ENCODE measurements at places on chromosomes 5 and 9.

DNA sequence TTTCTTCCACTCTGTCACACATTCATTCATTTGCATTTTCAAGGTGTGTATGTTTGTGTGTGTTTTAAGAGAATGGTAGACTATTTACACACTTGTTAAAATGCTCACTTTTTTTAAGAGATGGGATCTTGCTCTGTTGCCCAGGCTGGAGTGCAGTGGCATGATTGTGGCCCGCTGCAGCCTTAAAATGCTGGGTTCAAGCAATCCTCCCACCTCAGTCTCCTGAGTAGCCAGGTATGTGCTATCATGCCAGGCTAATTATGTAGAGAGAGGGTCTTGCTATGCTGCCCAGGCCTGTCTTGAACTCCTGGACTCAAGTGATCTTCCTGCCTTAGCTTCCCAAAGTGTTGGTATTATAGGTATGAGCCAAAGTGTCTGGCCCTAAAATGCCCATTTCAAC lies 173.5 kb downstream of the PDE4D start:
- DNase-seq = no peak

GRCh38 chr9:2173170-2173569 lies 158.0 kb downstream of the SMARCA2 start:
- DNase-seq = no peak

DNA sequence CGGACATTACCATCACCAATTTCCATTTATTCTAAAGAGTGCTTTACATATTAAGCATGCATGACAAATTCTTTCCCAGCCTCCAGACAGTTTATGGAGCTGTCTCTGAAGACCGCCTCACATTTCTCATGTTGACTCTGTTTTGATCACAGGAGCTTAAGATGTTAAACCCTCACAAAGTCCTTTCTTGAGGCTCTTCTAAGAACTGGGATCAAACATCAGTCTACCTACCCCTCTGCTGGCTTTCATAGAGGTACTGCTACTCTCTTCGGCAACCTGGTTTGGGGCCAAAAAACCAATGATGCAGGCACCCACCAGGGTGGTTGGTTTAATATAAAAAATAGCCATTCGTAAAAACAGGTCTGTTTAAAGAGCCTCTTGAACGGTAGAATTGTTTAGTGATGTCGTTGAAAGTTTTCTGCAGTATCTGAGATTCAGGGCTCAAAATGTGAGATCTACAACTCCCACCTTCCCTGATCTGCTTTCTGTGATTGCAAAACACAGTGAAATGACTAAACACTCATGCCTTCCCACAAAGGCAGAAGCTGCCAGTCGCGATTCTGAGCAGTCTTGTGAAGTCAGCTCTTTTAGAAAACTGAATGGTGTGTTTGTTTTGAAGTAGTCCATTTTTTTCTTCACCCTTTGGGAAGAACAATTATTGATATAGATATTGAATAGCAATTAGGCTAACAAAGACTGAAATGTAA lies 3.5 kb downstream of the RXFP3 start:
- DNase-seq = no peak

DNA sequence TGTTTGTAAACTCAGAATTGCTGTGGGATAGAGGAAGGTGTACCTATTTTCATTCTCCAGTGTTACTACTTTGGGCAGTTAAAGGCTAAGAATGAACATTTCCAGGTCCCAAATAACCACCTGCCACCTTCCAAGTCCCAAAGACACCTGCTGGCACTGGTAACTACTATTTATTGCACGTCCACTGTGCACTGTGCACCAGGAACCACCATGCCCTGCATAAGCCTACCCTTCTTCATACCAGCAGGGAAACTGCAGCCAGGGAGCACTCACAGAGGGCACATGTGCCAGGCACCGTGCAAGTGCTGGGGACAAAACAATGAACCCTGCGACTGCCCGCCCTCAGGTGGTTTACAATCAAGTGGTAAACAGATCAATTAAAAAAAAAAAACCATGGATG lies 34.9 kb downstream of the RAPGEF1 start:
- no peak for DNase-seq

- DNase-seq = no peak
Measured at GRCh38 chr9:133202145-133202513, 6.9 kb downstream of the OBP2B start.

DNA sequence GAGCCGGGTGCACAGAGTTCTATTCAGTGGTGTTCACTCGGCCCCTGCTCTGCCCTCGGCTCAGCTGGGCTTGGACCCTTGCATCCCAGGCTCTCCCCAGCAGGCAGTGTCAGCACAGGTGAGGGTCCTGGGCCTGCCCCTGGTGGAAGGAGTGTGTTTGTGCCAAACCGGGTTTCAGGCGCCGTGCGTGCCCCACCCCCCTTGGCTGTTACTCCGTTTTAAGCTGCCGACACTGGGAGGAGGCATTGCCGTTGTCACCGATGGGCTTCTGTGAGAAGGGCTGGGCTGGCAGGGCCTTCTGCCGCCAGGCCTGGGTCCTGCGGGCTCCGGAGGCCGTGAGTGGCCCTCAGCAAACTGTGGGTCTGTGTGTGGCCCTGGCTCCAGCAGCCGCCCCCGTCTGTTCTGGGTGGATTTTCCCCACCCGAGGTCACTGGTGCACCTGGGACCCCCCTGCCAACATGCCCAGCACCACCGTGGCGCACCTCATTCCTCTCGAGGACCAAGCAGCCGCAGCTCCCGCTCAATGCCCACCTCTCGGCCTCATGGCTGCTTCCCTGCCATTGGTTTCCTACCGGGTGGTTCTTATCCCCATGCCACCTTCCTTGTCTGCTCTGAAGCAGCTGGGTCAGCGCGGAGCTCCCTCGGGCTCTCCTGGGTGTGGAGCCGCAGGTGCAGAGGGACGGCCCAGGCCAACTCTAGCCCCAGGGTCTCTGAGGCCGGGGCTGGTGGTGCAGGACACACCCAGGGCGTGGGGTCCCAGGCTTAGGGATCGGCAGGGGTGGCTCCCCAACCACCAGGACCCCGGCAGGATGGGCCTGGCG lies 44.3 kb upstream of the EXOC3 start:
- no peak for DNase-seq

- DNase-seq = no peak
Measured at GRCh38 chr9:101791938-101792337, 53.5 kb upstream of the GRIN3A start.

DNA sequence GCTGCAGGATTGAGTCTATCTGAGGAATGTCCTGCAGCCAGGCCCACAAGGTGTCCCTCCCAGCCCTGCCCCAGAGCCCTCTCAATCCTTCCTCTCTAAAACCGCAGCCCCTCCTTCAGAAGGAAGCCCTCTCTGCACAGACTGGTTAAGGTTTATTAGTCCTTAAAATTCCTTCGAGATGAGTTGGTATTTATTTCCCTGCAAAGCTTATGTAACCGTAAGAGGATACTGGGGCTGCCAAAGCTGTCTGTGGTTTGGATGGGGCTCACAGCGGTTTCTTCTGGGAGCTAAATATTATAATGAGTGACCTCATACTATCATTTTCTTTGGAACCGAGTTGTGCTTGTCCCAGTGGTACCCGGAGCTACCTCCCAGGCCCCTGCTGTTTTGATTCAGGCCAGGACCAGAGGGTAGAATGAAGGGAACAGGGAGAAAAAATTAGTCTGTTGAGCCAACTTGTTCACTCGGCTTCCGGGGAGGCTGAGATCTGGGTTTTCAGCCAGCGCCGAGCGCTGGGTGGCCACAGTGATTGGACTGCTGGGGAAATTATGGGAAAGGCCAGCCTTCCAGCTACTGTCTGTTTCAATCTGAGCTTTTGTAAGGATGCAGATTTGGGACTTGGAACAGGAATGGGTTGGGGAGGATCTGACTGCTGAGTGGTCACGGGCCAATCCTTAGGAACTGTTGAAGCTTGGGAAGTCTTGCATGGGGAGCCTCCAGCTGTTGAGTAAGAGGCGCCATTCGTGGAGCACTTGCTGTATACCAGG lies 107.5 kb downstream of the NDFIP1 start:
- DNase-seq = no peak

GRCh38 chr5:60546207-60546606 lies 153.8 kb downstream of the DEPDC1B start:
- no peak for DNase-seq

DNA sequence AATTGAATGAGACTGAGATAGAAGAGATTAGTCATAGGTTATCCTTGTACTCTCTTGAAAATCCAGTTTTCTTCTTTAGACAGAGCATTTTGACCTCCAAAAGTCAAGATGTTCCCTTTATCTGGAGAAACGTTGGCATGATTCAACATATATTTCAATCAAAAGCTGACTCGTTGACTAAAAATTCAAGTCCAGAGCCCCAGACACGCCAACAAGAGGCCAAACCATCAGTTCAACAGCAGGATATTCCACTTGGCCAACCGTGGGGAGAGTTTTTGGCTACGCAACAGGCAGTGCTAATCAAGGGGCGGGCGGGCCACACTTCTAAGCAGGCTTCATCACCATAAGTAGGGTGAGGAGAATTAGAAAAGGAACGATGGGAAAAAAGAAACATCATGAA lies 119.1 kb downstream of the SLIT3 start:
- no peak for DNase-seq

- DNase-seq = no peak
Measured at GRCh38 chr9:7974335-7974960, 174.9 kb upstream of the DMAC1 start.

DNA sequence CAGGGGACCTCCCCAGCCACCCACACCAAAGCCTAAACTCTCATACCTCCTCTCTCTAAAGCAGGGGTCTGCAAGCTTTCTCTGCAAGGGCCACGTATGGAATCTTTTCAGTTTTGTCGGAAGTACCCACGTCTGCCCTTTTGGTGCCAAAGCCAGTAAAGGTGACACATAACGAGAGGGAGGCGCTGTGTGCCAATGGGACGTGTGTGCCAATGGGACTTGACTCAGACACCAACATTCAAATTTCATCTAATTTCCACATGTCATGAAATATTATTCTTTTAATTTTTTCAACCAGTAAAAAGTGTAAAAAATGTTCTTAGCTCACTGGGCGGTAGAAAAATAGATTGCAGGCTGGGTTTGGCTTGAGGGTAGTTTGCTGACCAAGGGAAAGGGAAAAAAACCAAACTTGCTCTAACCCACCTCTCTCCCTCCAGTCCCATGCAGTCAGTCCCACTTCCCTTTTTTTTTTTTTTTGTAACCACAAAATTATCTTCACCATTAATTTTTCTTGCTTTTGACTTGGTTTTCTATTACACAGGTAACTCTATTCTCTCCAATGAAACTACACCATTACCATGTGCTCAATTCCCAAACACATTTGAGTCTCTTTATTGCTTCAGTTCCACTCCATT lies 25.5 kb downstream of the OR2V1 start:
- DNase-seq = no peak

GRCh38 chr9:91159664-91160121 lies 202.0 kb downstream of the AUH start:
- no peak for DNase-seq

DNA sequence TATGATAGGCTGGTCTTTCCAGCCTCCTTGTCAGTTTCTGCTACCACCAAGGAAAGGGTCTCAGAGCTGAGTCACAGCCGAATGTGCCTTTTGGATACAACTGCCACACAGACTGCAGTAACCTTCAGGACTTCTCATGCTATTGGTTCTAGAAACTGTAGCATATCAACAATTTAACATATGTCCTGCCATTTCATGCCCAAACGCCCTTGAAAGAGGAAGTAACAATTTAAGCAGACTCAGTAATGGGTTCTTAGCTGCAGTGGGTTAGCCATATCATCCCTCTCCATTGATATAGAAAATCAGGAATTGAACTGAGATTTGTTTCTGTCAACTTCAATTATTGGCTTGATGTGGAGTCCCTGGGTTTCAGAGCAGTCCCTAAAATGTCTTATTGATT lies 4.1 kb upstream of the CLK4 start:
- DNase-seq = no peak

DNA sequence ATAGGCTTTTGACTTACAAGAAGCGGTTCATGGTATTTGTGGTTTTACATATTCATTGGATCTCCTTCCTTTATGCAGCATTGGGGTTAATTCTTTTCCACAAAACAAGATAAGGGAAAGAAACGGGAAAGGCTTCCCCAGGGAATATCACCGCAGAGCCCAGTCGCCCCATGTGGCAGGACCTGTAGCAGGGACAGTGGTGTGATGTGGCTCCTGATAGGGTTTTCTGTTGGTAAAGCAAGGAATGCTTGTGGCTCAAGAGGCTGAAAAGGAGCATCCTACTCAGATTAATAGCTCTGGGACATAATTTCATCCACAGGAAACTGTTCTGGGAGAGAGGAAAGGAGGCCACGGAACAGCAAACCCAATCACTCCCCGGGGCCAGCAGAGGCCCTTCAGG lies 699.9 kb downstream of the MTRR start:
- DNase-seq = no peak

- DNase-seq = no peak
Measured at GRCh38 chr9:3855929-3856328, 330.1 kb upstream of the RFX3 start.

GRCh38 chr9:111726949-111727348 lies 65.5 kb downstream of the GNG10 start:
- DNase-seq = no peak

DNA sequence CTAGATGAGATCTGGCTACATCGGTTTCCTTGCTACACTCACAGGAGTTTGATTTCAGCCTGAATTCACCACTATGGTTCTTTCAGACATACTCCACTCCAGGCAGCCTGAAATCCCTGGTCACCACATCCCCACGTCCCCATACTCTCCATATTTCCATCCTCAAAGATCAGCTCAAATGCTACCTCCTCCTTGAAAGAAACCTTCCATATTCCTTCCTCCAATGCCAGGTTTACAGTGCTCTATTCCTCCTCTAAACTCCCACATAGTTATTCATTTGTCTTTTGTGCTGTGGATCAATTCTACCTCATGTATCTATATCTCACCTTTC lies 151.7 kb downstream of the GLIS3 start:
- DNase-seq = no peak

- DNase-seq = no peak
Measured at GRCh38 chr5:112492291-112492690, 73.2 kb upstream of the EPB41L4A start.

GRCh38 chr9:117704024-117704575 lies at the start of gene TLR4:
Gene TLR4, plus strand, starts transcription at chr9:117704403. Its CDS starts 70 bp downstream, at chr9:117704473.
- DNase-seq = no peak

GRCh38 chr5:151068433-151069197 lies 12.2 kb downstream of the TNIP1 start:
- no peak for DNase-seq

DNA sequence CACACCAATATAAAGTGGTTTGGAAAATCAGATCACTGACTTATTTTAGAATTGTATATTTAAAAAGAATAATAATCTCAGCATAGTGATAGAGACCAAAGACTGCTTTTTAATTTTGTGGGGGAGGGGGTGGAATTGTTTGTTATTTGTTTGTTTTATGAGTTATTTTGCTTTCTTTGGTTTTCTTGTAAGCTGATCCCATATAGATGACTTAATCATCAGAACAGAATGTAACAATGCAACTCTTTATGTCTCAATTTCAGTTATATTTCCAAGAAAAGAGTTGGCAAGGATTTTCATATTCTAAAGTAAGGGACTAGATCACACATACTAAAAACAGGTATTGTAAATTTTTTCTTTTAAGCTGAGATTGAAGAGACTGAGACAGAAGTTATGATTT lies 984.9 kb downstream of the TLE4 start:
- no peak for DNase-seq

DNA sequence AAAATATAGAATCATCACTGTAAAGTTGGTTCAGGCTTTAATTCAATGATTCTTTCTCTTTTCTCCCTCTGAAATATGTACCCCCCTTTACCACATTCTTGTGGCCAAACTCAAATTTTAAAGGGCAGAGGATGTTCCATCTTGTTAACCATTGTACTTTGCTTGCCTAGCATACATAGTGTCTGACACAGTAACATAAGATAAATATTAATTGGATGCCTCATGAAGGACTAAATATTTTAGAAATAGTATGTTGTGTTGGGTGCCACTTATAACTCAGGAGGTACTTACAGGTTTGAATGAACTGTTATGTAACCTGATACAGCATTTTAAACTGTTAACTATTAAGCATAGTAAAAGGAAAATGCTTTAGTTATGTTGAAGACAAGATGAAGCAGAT lies 71.5 kb downstream of the NIPBL start:
- no peak for DNase-seq

All from central memory CD4-positive, alpha-beta T cell (primary cell).